Activated T-cell treated with anti-CD3 and anti-CD28 coated beads, Interleukin-2, amount 50 U/mL, for 4 hours (primary cell): ENCODE measurements at places on chromosomes 2 and 18. TPM values are rescaled to one million over a fixed set of nuclear protein-coding genes. Genes with fewer than 3 reads are reported as not detected.

SLC5A7 gene
- not detected for total RNA-seq

- no peak for DNase-seq
Observed at GRCh38 chr2:203948733-203949132, 12.2 kb downstream of the ICOS start.

DNA sequence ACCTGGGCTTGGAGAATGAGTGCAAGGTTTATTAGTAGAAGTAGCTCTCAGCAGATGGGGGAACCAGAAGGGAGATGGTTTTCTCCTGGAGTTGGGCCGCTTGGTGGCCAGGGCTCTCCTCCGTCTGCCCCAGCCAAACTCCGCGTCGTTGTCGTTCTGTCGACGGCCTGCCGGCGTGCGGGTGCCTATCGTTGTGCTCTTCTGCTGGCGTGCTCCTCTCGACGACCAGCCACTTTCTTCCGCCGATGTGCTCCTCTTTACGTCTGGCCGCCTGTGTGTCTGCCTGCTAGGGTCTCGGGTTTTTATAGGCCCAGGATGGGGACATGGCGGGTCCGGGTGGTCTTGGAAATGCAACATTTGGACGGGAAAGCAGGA is 119.1 kb downstream of the BMPR2 start:
- no peak for DNase-seq

DNA sequence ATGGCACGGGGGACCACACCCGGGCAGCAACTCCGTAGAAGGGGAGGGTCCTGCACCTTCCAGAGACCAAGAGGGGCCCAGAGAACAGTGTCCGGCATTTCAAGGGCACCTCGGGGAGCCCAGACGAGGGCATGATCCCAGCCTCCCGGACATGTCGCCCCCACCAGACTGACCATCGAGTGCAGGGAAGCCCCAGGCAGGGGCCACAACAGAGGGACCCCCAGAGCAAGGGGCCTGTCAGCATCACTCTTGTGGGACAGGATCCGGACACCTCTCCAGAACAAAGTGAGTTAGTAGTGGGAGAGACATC is 50.4 kb upstream of the CTDP1 start:
- DNase-seq, result no peak

CNRIP1 gene
- total RNA-seq, result not detected

ICA1L gene
- 4.7 TPM for total RNA-seq

DNA sequence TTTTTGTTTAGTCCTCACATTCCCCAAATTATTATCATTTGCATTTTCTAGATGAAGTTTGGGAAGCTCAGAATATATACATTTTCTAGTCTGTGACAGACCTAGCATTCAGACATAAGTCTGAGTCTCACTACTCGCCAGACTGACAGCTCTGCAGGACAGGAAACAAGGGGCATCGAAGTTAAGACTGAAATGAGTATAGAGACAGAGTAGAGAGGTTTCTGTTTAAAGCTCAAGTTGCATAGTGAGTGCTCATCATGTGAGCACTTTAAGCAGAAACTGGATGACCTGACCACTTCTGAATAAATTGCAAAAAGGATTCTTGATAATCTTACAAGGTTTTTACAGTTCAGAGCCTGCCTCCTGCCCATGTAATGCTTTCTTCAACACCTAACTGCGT is 1.1 kb downstream of the HADHB start:
- DNase-seq, result no peak

NDC80 gene
- 7.4 TPM for total RNA-seq

DNA sequence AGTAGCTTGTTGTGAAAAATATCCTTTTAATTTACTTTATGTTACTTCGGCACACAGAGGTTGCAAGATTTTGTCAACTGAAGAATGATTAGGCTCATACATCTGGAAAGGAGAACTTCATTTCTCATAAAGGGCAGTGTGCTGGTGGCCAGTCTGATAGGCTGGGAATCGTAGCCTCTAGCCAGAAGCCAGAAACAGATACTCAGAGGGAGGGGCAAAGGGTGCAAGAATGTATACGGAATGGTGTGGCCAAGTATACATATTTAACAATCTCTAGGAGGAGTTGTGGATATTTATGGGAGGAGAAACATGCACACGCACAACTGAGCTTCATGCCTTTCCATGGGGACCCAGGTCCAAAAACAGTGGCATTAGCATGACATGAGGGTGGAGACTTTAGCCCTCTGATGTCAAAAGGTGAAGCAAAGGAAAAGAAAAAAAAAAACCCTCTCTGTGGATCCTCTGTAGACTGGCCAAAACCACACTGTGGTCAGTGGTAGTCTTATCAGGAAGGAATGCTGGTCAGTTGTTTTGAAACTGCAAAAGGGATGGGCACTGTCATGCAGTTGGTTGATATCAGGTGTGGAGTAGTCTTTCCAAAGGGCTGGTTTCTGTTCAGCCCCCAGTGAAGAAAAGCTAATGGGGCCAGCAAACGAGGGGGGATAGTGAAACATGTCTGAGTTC is 34.9 kb upstream of the APCDD1 start:
- no peak for DNase-seq

DNA sequence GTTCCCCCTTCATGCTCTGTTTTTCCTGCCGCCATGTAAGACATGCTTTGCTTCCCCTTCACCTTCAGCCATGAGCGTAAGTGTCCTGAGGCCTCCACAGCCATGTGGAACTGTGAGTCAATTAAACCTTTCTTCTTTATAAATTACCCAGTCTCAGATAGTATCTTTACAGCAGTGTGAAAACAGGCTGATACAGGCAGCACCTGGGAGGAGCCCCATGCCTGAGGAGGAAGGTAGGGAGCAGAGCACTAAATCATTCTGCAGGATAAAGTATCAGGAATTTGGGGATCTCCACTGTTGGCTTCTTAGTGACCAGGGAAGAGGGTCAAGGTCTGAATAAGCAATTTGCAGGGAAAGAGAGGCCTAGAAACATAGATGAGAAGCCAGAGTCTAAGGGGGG is 78.0 kb downstream of the KCNF1 start:
- DNase-seq, result no peak

DNA sequence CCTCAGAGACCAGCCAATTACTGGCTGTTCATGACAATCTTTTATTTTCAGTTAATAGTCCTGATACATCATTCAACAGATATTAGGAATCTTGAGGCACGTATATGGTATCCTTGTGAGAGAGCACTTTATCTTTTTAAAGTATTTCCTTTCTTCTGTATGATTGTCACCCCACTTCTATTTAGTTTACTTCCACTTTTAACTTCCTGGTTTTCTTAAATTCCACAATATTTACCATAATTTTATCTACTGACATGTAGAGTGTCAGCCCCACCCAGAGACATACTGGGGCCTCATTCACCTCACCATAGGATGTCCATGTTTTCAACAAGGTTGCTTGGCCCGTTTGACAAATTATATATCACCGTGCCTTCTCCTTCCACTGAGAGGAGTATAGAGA is 182.9 kb upstream of the ID2 start:
- no peak for DNase-seq

DNA sequence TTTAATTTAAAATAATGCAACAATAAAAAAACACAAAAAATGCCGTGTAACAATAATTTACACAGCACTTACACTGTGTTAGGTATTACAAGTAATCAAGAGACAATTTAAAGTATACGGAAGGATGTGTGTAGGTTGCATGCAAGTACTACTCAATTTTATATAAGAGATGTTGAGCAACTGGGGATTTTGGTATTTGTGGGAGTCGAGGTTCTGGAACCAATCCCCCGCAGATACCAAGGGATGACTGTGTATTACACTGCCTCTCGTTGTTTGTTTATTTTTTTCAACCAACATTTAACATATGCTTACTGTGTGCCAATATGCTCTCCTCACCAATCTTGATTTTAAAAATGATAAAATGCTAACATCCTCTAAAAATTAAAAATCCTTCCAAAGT is 24.8 kb downstream of the MAP3K2 start:
- DNase-seq, result no peak

DNA sequence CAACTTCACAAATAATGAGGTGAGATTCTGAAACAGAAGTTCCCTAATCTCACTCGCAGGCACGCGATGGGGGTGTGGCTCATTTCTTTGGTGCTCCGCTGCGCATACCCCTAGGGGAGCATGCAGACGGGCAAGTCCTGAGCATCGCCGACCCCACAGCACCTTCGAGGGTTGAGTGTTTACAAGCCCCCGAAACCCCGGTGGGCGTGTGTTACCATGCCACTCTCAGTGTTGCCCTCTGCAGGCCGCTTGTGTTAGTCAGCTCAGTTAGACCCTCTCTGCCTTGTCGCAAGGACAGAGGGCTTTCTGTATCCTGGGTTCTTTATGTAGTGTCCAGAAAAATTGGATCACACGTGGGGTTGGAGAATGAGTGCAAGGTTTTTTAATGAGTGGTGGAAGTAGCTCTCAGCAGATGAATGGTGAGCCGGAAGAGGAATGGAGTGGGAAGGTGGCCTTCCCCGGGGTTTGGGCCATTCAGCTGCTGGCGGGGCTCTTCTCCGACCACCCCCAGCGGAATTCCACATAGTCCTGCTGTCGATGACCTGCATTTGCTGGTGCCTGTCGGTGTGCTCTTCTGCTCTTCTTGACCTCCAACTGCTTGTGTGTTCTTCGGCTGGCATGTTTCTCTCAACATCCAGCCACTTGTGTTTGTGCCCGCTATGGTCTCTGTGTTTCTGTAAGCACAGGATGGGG is 191.3 kb downstream of the RPRM start:
- DNase-seq, result no peak

- no peak for DNase-seq
Observed at GRCh38 chr18:46518438-46518837, 138.6 kb downstream of the LOXHD1 start.

DNA sequence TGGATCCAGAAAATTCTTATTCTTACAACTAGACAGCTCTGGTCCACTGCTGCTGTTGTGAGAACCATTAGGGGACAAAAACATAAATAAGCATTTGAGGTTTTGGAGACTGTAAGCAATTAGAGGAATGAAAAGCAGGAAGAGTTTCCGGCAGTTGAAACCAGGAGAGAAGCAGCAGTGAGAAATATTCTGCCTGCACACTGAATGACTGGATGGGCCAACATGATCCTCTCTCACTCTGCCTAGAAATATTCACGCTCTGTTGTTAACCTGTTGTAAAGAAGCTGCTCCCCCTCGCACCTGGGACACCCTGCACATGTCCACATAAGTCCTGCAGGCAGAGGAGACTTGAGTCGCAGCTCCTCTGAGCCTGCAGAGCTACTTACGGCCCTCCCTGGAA is 60.4 kb upstream of the RNF152 start:
- no peak for DNase-seq

- no peak for DNase-seq
Observed at GRCh38 chr18:63321291-63321690, 1.7 kb upstream of the BCL2 start.

DNA sequence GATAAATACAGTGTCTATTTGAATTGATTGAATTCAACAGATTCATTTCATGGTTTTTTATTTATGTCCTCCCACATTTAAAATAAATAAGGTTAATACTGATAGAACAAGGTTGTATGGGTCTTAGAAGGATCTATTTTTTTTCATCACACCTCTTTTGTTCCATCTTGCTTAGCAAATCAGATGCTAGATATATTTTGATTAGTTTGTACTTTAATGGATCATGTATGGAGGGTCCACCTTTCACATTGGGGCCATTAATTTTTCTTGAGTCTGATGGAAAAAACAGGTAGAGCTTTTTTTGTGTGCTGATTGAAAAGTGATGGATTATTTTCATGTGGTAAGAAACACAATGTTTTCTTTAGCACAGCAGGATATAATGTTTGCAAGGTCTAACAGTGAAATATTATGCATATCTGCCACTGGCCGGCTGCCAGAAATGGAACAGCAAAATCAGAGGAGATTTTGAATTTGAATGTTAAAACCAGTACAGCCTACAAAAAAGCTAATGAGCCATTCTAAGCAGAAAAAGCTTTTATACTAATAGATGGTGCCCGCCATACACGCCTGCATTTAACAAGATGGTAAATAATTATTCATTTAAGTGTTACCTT is 188.1 kb upstream of the ETAA1 start:
- DNase-seq, result no peak

DNA sequence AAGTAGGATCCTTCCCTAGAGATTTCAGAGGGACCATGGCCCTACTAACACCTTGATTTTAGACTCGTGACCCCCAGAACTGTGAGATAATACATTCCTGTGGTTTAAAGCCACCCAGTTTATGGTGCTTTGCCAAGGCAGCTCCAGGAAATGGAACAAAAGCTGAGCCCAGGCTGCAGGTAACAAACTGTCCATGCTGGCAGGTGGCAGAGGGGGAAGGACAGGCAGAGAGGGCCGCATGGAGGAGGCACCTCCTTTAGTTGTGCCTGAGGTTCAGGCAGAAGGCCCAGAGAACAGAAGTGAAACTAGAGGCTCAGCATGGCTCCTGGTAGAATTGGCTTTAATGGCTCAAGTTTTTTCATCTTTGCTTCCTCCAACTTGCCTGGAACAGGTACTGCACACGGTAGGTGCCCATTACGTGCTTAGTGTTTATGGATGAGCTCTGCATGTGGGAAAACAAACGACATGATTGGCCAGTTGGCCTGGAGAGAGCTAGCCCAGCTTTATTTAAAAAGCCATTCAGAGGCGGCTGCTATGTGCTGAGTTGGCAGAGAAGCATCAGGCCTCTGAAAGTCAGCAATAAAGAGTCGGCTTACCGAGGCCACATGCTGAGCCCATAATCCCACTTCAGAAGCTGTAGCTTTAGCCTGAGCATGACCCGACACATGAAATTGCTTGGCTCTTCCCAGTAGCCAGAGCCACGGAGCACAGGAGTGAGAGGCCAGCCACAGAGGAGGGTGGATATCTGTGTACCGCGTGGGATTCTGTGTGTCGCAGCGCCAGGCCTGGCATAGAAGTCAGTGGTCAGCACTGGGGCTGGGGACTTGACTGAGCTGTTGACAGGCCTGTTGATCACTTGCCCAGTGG is 36.5 kb downstream of the HS1BP3 start:
- DNase-seq, result no peak

GRCh38 chr2:26723991-26724750 is 31.6 kb downstream of the KCNK3 start:
- no peak for DNase-seq

GRCh38 chr2:68250652-68251186 is 1.6 kb downstream of the PPP3R1 start:
- no peak for DNase-seq

DNA sequence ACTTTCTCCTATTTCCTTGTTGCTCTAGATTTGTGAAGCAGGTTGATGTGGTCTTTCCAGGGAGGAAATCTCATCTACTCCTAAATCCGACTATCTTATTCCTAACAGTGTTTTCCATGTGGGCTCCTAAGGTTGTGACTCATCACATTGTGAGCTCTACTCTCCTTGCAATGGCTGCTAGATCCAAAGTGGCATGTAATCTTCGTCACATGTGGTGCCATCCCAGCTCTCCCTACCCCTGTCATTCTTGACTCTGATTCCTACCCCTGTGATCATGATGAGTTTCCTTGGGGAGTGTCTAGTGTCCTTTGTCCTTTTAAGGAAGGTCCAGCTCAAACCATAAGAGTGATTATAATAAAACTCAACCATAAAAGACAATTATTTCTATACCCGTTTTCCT is 47.3 kb upstream of the GULP1 start:
- no peak for DNase-seq

DNA sequence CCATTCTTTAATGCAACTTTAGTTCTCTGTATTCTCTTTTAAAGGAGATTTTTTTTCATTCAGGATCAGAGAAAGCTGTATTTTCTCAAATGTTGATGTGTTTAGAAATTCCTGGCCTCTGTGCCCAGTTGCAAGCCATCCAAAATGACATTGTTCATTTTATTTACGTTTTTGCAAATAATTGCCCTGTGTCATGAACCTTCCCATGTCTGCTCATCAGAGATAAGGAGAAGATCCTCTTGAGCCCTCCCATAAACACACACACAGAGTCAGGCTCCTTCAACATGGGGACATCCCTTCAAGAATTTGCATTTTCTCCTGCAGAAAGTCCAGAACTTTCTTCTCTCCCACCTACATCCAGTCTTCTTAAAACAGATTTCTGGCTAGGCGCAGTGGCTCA is 258.8 kb downstream of the GBX2 start:
- DNase-seq, result no peak

AGAP1 gene
- 1.9 TPM for total RNA-seq

- DNase-seq, result no peak
Observed at GRCh38 chr2:17827785-17828184, 11.5 kb downstream of the MSGN1 start.
